Tongue (tissue), 3 donors: ENCODE measurements at places on chromosomes 12 and 14.

GRCh38 chr14:31806249-31806648 lies 245.0 kb downstream of the NUBPL start:
- no peak for DNase-seq

GRCh38 chr14:69845787-69846186 lies 33.4 kb upstream of the SMOC1 start:
- no peak for DNase-seq

DNA sequence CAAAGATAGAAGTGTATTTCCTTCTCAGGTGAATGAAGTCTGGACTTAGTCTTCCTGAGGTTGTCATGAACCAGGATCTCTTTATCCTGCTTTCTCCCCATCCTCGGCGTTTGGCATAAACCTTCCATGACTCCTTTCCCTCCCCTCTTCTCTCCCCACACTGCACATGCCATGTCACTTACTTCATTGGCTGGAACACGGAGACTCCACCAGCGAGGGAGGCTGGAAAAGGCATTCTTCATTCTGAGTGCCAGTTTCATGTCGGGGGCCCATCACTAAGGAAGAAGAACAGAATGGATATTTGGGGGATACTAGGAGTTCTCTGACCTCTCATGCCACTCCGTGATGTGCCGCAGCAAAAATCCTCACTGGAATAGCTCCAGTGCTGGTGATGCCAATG lies 105.6 kb downstream of the VCPKMT start:
- no peak for DNase-seq

- no peak for DNase-seq
Observed at GRCh38 chr14:92991536-92991935, 68.6 kb downstream of the CHGA start.

DNA sequence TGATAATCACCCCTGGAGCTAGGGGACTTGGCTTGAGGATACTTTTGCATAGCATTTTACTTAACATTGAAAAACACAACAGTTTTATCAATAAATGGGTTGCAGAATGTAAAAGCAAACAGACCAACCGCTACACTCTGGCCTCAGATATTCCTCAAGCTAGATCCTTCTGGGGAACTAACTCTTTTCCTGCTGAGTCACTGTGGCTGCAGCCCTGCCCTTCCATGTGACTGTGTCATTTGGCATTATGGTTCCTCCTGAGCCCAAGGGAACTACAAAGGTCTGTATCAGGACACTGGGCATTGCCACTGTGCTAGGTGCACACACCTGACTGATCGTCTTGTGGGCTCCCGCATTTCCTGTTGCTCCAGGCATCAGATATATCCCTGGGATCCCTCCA lies 56.6 kb downstream of the TTC9 start:
- no peak for DNase-seq

DNA sequence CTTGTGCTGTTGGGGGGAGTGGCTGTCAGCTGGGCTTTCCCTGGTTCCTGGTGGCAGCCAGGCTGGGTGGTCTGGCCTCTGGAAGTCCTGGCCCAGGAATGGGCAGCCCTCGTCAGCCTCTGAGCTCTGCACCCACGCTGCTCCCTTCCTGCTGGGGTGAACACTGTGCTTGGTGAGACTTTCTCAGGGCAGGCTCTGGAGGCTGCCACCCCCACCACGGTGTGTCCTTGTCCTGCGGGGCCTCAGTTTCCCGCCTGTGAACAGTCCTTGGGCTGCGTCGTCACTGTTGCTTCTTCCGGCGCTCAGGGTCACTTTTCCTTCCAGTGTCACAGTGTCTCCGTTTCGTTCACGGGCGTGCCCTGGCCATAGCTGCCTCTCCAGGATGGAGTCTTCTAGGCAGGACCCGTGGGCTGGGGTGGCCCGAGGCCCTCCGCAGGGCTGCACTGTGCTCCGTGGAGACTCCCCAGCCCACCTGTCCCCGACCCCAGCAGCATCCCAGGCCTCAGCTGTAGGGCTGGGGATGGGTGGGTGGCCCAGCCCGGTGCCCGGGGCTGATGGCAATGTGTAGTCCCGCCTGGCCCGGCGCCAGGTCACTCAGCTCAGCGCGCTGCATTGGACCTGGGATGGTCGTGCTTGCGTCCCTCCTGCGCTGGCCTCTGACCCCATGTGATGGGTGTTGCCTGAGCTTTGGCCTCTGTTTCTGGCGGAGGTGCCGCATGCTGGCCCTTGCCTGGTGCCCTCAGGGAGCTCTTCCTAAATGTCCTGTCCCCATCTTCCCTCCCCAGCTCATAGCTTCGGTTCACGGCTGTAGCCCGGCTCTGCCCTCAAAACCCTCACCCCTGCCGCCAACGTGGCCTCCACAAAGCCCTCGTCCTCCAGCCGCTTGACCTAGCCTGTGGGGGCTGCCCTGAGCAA lies 6.8 kb downstream of the KIF26A start:
- no peak for DNase-seq

DNA sequence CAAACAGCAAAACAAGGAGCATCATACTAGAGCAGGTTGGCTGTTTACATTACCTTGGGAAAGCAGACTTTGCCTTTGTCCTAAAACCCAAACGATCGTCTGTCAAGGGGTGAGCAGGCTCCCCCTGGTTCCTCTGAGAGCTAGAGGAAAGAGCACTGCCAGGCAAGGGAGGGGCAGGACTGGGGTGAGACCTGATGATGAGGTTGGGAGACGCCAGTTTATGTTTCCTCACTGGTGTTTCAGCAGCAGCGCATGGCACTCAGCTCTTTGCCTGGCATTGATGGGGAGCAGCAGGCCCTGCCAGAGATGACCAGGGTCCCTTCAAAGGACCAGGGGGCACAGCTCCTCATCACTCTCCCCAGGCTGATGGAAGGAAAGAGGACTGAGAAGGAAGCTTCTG lies 7.9 kb upstream of the KRT2 start:
- no peak for DNase-seq

GRCh38 chr14:69662636-69663299 lies 51.4 kb downstream of the SUSD6 start:
- DNase-seq = no peak

DNA sequence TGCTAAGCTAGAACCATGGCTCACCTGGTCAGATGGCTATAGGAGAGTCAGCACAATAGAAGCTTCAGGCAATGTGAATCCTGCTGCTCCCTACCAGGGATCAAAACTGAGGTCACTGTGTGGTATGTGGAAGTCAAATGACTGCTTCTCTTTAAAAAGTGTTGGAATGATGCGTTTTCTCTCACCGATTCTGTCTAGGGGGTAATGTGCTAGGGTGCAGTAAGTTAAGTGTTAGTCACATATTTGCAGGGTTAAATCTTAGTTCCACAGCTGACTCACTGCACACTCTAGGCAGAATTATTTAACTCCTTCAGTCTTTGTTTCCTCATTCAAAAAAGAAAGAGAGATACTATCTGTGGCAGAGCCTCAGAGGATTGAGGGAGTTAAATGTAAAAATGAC lies 696.6 kb downstream of the DIO2 start:
- no peak for DNase-seq

GRCh38 chr14:101405171-101405883 lies 156.0 kb upstream of the DIO3 start:
- peak; percentile 64 for DNase-seq

GRCh38 chr12:112333019-112333418 lies 49.2 kb downstream of the HECTD4 start:
- no peak for DNase-seq

DNA sequence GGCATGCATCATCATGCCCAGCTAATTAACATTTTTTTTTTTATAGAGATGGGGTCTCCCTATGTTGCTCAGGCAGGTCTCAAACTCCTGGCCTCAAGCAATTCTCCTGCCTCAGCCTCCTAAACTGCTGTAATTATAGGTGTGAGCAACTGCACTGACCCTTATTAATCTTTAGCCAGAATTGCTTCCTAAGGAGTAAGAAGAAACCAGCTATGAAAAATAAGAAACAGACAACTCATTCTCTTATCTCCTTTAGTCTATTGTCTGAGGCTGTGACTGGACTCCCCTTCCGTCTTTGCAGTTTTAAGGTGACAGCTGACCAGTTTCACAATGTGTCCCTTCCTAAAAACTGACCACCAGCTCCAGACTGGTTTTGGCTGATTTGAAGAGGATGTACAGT lies 52.4 kb downstream of the EMP1 start:
- DNase-seq = no peak

- peak; percentile 24 for DNase-seq
Observed at GRCh38 chr12:23950775-23951451, 1.4 kb upstream of the SOX5 start.

DNA sequence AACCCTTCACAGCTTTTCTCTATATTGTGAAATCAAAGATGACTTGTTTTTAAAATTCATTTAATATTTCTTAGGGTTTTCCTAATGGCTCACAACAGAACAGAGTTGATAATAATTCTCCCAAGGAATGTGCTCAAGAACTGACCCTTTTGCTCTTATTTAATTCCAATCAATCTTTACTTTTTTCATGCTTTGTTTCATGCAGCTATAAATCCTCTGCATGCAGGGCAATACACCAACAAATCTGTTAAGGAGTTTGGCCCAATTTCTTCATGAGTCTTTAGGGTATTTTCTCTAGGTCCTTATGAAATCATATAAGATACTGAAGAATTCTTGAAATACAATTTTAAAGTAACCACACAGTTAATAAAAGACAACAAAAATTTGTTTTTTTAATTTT lies 264.2 kb downstream of the SLC6A15 start:
- no peak for DNase-seq

- DNase-seq = no peak
Observed at GRCh38 chr14:43535231-43535838, 971.7 kb downstream of the FSCB start.

GRCh38 chr14:29274890-29275596 lies 508.5 kb downstream of the FOXG1 start:
- DNase-seq = peak; percentile 5

DNA sequence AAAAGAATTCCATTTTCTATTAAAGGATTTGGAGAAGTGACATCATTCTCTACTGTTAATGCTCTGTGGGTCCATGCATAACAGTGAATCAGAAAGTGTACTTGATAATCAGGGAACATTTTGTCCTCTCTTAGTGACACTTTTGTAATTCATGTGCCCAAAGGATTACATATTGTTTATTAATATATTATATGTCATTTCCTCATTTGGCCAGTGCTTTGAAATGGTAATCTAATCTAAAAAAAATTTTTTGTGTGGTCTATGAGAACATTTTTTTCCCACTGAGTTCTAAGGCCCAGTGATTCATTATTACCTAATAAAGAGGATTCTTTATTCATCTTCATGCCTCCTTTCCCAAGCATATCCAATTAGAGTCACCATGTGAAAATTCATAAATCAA lies 79.7 kb upstream of the MYF6 start:
- DNase-seq = peak; percentile 10

GRCh38 chr14:100442036-100442435 lies 118.9 kb downstream of the SLC25A47 start:
- no peak for DNase-seq

DNA sequence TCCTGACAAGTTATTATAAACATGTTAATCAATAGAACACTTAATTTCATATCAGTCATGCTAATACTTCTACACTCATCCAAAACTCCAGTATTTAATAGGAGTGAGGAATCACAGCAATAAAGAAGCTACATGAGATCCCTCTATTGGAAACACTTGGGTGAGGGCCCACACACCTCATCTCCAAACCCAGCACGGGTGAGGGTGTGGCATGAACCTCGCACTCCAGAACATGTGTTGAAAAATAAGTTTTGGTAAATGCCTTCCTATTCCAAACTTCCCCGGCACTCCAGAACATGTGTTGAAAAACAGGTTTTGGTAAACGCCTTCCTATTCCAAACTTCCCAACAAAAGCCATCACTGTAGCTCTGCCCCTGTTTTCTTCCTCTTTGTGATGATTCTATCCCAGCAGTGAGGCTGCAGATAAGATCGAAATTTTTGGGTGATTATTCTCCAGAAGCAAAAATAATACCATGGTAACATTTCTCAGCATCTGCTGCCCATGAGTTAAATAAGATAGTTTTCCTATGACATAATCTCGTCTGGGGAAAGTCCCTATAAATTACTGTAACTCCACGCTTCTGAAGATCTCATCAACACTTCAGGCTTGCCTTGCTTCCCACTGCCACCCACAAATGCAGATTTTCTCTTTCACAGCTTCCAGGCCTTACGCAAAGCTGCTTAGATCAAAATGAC lies 24.4 kb upstream of the PTPRB start:
- DNase-seq = peak; percentile 59

DNA sequence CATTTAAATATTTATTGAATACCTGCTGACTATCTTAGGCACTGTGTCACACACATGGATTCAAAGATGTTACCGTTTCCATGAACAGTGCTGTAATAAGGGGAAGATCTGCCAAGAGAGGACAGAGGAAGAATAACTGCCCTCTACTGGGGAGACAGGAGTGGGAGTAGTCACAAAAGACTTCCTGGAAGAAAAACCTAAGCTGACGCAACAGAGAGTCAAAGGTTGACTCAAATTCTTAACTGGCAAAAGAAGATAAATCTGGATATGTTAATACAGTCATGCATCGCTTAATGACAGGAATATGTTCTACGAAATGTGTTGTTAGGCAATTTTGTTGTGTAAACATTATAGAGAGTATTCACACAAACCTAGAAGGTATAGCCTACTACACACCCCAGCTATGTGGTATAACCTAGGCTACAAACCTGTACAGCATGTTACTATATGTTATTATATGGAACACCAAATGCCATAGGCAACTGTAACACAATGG lies 51.5 kb downstream of the DCAF5 start:
- peak; percentile 52 for DNase-seq

DNA sequence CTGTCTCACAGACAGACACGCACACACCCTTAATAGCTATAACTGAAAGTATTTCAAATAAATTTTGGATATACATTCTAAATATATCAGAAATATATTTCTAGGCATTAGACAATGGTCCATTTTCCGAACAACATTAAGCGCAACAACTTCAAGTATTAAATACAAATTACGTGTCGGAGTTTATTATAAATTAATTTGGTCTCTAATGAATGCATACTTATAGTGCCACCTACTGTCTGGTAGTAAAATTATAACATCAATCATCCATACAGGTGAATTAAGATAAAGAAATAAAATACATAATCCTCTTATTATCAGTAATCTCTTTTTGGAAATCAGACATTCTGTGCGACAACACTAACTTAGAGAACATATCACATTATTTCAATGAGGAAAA lies 27.2 kb upstream of the CMAS start:
- no peak for DNase-seq

DNA sequence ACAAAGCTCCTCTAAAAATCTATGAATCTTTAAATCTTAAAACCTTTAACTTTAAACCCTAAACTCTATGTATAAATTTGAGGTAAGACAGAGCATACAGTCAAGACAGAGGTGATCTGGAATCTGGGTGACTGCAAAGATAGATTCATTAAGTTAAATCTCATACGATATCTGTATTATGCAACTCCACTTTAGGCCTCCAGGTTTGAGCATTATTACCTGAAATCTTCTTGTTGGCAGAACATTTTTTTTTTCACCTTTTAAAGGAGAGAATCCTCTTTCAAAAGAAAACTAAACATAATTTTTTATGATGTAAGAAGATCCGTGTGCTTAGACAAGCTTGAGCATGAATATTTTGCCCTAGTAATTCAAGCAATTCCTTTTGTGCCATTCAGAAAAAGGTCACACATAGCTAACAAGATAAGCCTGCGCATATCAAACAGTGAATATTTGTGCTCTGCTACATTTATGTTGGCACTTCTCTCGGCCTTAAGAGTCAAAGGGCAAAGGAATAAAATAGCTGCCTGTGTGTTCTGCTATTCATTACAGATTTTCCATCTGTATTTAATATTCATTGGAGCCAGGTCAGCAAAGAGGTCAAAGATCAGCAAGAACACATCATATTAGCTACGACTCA lies 163.3 kb downstream of the TMTC3 start:
- DNase-seq = no peak

- no peak for DNase-seq
Observed at GRCh38 chr12:73598626-73599025, 939.0 kb upstream of the ATXN7L3B start.
